ENCODE measurements at places on chromosomes 7 and 10. TPM values are rescaled to one million over a fixed set of nuclear protein-coding genes. Genes with fewer than 3 reads are reported as not detected.
A peak's percentile ranks its signal among the peaks of the same experiment; 100 is the strongest.

- DNase-seq = no peak
These were observed 1122.2 kb upstream of the CELF2 start for GRCh38 chr10:9895453-9895852.

The PHKG1 gene
- total RNA-seq = 0.59 TPM

The RINT1 gene
- total RNA-seq = 4.4 TPM

- DNase-seq = no peak
These were observed 80.3 kb upstream of the SKAP2 start for GRCh38 chr7:26944501-26945358.

GRCh38 chr10:102549549-102549948, 45.8 kb downstream of the SUFU start:
- no peak for DNase-seq

The SPDYE6 gene
- not detected for total RNA-seq

- DNase-seq = no peak
These were observed 47.2 kb downstream of the FAM107B start for GRCh38 chr10:14727465-14727864.

DNA sequence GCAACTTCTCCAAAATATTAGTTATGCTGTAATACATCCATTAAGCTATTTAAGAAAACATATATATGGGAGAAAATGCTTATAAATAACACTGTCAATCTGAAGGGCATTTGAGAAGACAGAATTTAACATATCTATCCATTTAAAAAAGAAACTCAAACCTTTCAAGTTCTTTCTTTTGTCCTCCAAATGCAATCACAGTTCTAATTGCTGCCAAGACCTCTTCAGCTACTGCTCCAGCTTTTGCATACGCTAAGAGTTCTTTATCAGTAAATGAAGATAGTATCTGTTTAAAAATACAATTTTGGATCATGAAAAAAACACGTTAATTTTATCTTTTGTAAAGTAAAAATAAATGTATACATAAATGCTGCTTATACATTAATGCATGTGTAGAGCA, 39.6 kb downstream of the ABCB1 start:
- DNase-seq = no peak

GRCh38 chr10:62456611-62457101, 82.5 kb downstream of the ZNF365 start:
- no peak for DNase-seq

The BTBD16 gene
- 0.42 TPM for total RNA-seq

GRCh38 chr7:113141803-113142202, 23.4 kb upstream of the SMIM30 start:
- DNase-seq = no peak

The IRF5 gene
- total RNA-seq = 0.62 TPM

The TMEM229A gene
- total RNA-seq = 0.42 TPM

GRCh38 chr7:93837245-93837644, 53.3 kb downstream of the TFPI2 start:
- DNase-seq = no peak

The SKAP2 gene
- total RNA-seq = 3.1 TPM

The ARF5 gene
- 180 TPM for total RNA-seq

DNA sequence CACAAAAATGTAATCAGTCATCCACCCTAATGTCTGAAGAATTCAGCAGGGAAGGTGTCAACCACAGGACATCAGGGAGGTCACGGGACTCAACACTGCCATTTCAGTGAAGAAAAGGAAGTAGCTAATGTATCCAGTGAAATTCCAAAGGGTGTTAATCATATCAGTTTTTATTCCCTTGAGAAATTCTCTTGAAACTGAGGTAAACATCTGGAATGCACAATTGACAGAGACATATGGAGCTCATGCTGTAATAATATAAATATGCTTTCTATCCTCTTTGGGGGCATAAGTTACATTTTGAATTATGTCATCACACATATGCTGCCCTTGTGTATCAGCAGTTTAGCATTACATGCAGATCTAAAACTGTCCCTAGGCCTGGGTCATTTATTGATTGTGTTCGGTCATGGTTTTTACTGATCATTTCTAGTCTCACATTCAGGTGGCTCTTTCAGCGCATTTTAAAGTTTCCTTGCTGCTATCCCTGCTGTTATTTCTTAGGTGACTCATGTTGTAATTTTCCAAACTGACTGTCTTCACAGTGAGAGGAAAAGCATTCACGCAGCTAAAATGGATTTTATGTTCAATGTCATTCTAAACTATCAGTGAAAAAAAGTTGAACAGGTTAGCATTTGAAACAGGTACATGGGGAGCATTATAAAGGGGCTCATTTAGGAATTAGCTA, 273.9 kb downstream of the TSPAN12 start:
- DNase-seq = no peak

DNA sequence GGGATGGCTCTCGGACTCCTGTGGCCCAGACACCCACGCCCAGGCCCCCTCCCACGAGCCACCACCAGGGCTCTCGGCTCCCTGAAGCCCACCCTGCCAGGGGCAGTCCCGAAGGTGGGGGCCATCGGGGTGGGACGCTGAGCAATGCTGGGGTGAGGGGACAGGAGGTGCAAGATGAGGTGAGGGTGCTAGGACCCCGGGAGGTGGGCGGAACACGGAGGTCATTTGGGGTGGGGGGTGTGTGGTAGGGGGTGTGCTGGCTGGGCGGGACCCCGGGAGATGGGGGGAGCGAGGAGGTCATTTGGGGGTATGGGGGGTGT, 17.0 kb upstream of the LFNG start:
- no peak for DNase-seq

GRCh38 chr7:100803398-100804161, 23.7 kb downstream of the EPHB4 start:
- peak; percentile 87 for DNase-seq

DNA sequence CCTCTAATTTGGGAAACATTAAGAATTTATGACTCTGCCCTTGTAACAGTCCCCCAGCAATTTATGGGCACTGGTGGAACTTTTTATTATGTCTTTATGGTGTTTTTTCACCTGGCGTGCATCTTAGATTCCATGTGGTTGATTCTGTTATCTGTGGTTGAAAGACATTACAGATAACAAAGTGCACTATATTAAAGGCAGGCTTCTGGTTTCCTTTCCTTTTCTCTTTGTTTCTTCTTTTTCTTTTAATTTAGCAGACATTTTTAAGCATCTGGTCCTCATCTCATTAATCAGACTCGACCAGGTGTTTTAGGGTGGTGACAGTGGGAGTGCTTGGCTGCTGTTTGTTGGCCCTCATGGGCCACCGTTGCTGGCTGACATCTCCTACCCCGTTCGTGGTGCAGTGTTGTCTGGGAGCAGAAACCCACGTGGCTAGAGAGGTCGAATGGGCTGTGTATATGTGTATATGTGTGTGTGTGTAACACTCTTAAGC, 77.4 kb downstream of the LRMDA start:
- DNase-seq = no peak

DNA sequence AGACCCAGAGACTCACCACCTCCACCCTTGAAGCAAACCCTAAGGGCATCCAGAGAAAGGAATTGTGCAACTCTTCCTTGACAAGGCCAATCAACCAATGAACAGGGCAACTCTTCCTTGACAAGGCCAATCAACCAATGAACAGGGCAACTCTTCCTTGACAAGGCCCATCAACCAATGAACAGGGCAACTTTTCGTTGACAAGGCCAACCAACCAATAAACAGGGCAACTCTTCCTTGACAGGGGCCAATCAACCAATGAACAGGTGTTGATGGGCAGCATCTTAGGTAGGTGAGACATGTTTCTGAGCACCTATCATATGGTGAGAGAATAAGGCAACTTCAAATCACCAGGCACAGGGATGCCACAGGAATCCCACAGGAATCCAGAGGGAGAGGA, 181.5 kb upstream of the RNF32 start:
- no peak for DNase-seq

The PLXDC2 gene
- total RNA-seq = 27.5 TPM

DNA sequence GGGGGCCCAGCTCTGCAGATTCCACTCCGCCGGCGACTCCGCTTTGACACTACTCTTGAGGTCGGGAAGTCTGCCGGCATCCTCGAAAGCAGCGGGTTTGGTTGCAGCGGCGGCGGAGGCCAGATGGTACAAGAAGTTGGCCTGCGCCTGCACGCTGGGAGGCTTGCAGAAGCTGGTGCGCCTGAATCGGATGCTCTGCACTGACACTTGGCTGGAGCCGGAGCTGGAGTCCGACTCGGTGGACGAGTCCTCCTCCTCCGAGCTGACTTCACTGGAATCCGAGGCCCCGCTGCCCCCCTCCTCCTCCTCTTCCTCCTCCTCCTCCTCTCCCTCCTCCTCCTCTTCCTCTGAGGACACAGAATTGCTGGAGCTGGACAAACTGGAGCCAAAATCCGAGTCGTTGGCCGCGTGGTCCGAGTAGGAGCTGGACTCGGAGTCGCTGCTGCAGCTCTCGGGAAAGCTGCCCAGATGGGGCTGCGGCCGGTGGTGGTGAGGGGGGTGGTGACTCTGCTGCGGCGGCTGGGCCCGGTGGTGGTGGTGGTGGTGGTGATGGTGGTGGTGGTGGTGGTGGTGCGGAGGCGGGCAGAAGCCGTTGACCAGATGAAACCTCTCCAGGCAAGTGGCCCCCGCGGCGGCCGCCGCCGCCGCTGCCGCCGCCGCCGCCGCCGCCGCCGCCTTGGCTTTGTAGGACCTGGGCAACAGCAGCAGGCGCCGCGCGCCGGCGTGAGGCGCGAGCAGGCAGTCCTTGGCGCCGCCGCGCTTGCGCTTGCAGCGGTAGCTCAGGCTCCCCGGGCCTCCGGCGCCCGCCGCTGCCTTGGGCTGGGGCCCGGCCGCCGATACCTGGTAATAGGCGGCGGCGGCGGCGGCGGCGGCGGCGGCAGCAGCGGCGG, 9.0 kb downstream of the SKIDA1 start:
- peak; percentile 73 for DNase-seq

The MOGAT3 gene
- 0.52 TPM for total RNA-seq

The ZNF25 gene
- 1.2 TPM for total RNA-seq

GRCh38 chr10:19775296-19775695, 40.9 kb upstream of the PLXDC2 start:
- no peak for DNase-seq

- peak; percentile 50 for DNase-seq
These were observed 38.4 kb downstream of the DIP2C start for GRCh38 chr10:650886-651615.

- DNase-seq = peak; percentile 55
These were observed 36.3 kb downstream of the TRIL start for GRCh38 chr7:28921822-28922221.

The ZNF438 gene
- 2.3 TPM for total RNA-seq

The CYP26C1 gene
- 0.26 TPM for total RNA-seq

DNA sequence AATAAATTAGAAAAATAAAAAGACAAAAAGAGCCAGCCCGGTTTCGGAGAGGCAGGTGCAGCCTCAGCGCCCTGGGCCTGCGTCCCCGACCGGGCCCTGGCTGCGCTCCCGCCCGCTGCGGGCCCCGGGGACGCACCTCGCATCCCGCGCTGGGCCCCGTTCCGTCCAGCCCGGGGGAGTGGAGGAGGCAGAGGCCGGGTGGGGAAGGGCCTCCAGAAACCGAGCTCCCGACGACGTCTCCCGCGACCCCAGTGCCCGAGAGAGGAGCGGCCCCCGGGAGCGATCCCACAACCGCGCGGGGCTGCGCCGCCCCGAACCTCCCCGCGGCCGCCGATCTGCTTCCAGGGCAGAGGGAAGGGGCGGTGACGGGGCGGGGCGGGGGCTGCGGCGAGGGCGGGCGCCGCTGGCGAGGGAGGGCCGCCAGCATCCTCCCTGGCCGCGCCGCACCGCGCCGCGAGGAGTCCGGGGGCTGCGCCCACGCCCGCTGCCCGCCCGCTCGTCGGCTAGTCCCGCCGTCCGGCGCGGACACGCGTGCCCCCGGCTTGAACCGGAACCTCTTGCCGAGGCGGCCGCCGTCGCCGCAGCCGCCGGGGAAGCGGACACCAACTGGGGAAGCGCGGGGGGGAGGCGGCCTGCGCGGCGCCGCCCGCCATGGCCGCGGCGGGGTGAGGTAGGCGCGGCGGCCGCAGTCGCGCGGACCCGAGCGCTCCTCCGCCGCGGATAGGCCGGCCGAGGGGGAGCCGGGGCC, at the start of gene CCNY:
Gene CCNY (plus strand): TSS at position 426 of the 748 bp plus-strand sequence. CDS start 545 bp downstream, outside the sequence.
- DNase-seq = peak; percentile 94

The ANKRD1 gene
- total RNA-seq = 0.22 TPM

- DNase-seq = peak; percentile 30
These were observed 23.6 kb upstream of the SRI start for GRCh38 chr7:88243345-88243909.

- DNase-seq = no peak
These were observed 50.2 kb downstream of the LOXL4 start for GRCh38 chr10:98217801-98218200.

DNA sequence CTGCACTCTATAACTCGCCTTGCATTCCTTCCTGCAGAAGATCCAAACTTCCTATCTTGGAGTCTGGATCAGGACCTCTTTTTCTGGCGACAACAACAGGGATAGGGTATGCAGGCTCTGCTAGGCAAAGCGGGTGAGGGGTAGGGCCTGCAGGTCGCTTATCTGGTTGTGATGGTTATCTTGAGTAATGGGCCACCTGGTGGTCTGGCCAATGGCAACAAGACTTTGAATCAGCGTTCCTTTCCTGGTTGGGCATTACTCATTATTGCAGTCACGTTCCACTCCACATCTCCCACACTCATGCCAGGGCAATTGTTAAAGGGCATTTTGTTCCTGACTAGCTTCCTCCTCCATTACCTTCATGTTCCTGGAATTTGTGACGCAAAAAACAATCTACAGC, 48.4 kb upstream of the PLXDC2 start:
- peak; percentile 38 for DNase-seq

The LBX1 gene
- total RNA-seq = not detected

DNA sequence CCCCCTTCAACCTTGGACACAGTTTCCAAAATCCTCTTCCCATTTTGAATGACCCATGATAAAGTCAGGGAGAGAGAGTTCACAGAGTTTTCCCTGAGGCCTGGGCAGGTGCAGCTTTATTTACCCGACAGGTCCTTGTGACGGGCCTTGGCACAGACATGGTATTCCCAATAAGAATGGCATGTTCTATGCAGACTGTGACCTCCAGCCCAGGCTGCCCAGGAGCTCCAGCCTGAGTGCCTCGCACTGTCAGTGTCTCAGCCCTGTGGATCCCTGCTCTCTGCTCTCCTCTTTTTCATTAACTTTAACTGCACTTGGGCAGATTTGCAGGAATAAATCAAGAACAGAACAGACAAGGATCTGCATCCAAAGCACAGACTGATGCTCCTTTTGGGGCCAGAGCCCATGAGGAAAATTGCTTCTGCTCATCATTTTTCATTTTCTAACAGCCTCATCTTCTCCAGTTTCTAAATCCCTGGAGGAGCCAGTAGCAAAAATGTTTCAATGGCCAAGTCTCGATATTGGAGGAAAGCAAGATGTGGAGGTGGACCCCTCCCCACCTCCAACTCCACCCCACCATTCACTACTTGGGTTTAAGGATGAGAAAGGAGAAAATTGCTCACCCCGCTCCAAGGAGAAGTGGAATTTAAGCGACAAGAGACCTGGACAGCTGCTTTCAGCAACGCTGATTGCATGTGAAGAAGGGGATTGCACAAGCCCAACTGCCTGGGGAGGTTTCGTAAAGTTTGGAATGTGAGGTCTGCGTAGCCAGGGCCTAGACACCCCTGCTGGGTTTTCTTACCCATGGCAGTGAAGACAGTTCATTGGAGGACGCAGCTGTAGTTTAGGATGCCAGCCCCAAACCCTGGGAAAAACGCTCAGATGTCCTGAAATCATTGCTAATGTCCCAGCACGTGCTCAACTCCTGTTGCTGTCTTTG, 225.9 kb downstream of the WDR11 start:
- no peak for DNase-seq

GRCh38 chr7:18566829-18567228, 71.3 kb downstream of the HDAC9 start:
- DNase-seq = no peak

The GJD4 gene
- not detected for total RNA-seq

The HOXA10 gene
- not detected for total RNA-seq

The UPK3BL1 gene
- 21.6 TPM for total RNA-seq

Data from H7 (cell line).